Cortex of kidney (tissue), 1 donor: ENCODE measurements at places on chromosomes 1 and 21.

DNA sequence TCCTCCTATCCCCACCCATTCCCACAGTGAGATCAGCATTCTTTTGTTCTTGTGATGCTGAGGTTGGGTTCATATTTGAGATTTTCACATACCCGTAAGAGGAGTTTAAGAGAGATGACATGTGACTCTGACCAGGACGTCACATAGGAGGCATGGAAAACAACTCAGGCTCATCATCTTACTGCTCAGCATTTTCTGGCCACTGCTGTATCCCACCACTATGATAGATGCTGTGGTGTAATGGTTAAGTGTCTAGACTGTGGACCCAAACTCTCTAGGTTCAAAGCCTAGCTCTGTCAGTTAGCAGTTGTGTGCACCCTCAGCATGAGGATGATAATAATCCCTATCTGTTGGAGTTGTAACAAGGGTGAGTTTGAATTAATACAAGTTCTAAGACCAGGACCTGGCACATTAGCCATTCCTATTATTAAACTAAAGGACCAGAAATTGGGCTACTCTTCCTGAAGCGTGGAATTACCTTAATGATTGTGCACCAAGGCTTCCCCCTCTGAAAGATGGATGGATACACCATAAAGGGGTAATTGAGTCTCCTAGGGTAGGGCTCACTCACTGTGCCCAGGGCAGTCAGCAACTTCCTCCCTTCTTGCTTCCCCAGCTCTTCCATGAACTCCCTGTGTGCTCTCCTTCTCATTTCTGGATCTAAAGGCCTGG lies 40.9 kb downstream of the LGR6 start:
- DNase-seq, result no peak

GRCh38 chr1:243213045-243213787 lies 41.9 kb downstream of the CEP170 start:
- DNase-seq, result no peak

DNA sequence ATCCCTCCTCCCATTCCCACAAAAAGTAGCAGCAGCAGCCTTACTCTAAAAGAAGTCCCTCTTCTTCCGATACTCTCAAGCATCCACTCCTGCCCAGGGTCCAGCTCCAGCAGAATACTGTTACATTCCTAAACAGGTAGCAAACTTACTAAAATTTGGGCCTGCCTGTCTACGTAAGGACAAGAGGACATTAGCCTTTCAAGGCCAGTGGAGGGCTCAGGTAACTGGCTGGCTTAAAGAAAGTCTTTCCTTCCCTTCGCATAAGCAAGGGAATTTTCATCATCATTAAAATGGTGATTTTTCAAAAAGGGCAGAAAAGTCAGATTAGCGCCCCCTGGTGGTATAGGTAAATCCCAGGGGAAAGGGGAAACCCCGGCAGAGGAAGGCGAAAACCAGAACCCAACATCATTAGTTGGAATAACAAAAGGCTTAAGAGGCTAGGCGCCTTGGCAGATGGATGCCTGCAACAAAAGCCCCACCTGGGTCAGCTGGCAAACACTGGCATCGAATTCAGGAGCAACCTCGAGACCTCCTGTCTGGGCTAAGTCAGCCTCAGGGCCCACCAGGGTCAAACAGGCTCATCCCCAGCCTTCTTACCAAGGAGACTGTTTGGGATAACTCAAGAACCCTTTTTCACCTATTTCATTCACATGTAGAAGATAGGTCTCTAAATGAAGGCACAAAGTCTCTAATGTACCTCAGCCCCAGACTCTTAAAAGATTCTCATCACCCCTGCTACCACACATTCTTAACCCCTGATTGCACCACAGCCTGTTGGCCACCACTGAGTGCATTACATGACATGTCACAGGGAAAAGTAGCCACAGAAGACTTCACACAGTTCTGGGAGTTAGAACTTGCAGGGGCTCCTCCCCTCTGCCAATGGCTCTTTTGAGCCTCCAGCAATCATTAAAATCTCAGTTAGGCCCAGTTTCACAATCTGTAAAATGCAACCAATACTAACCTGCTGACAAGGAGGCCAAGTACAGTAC lies 36.7 kb downstream of the ERI3 start:
- no peak for DNase-seq

GRCh38 chr1:157403203-157403602 lies 149.1 kb downstream of the FCRL5 start:
- no peak for DNase-seq

GRCh38 chr1:89659322-89660081 lies 26.6 kb downstream of the LRRC8C start:
- no peak for DNase-seq

GRCh38 chr1:23224739-23225648 lies 7.7 kb upstream of the HTR1D start:
- DNase-seq, result no peak

DNA sequence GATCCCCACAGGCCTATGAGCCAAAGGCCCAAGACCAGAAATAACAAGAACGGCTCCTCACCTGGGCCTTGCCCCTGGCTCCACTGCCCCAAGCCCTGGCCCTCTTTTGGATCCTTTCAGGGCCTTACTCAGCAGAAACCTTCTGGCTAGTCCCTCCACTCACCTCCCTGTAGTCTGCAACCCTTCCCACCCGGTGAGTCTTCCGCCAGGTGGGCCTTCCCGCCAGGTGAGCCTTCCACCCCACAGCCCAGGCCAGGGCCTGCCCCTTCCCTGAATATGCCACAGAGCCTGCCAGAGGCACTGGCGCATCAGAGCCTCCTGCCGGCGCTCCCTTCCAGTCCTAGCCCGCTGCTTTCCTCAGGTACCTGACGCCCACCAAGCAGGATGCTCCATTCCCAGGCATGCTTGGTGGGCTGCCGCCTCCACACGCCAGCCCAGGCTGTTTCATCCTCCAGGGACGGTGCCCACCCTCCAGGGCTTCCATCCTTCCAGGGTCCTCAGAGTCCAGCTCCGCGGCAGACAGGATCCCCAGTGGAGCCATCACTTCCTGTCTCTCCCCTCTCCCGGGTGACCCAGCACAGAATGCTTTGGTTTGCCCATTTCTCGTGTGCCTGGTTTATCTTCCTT lies 20.9 kb downstream of the LHX4 start:
- DNase-seq, result no peak
